ENCODE measurements at places on chromosomes 1 and 21. TPM values are rescaled to one million over a fixed set of nuclear protein-coding genes. Genes with fewer than 3 reads are reported as not detected.

DHDDS gene
- total RNA-seq, result 59.7 TPM

DIO1 gene
- total RNA-seq, result not detected

BATF3 gene
- total RNA-seq, result 3.5 TPM

EPS8L3 gene
- total RNA-seq, result 0.55 TPM

HES2 gene
- total RNA-seq, result 2.1 TPM

NPL gene
- total RNA-seq, result 25.6 TPM

FBXO2 gene
- total RNA-seq, result 3.5 TPM

NBPF4 gene
- total RNA-seq, result 0.34 TPM

TTLL7 gene
- 29.2 TPM for total RNA-seq

C8A gene
- 0.16 TPM for total RNA-seq

OR2L13 gene
- not detected for total RNA-seq

F5 gene
- total RNA-seq, result 1.7 TPM

PLCH2 gene
- total RNA-seq, result 90.0 TPM

FNDC5 gene
- total RNA-seq, result 1.7 TPM

GRCh38 chr1:205208811-205209210, 2.7 kb downstream of the DSTYK start:
- DNase-seq, result no peak

DNA sequence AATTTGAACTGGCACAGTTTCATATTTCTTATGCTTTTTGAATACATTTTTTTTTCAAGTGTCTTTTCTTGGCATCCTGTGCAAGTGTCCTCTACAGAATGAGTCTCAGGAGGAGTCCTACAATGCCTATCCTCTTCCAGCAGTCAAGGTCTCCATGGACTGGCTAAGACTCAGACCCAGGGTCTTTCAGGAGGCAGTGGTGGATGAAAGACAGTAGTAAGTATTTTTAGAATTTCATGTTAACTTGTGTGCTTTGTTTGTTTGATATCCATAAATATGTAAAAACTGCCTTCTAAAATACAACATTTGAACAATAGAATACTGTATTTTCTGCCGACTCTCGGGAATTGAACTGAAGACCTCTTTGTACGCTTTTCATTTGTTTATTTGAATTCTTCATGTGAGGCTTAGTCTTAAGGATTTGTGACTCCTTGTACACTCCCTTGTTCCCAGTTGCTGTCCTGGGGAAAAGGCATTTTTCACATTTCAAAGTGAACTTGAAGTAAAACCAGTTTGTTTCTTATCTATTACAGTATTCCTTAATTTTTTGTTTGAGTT, 56.6 kb downstream of the NCF2 start:
- no peak for DNase-seq

DNA sequence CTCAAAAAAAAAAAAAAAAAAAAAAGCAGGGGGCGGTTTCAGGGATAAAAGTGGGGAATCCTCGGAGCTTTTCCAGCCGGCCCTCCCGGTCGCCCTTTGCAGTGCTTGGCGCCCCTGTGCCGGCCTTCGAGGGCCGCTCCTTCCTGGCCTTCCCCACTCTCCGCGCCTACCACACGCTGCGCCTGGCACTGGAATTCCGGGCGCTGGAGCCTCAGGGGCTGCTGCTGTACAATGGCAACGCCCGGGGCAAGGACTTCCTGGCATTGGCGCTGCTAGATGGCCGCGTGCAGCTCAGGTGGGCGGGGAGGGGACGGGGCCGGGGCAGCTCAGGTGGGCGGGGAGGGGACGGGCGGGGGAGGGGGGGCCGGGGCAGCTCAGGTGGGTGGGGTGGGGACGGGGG, 25.3 kb downstream of the RNF223 start:
- no peak for DNase-seq

- DNase-seq, result no peak
Observed at GRCh38 chr1:82499022-82499421, 698.3 kb downstream of the ADGRL2 start.

DNA sequence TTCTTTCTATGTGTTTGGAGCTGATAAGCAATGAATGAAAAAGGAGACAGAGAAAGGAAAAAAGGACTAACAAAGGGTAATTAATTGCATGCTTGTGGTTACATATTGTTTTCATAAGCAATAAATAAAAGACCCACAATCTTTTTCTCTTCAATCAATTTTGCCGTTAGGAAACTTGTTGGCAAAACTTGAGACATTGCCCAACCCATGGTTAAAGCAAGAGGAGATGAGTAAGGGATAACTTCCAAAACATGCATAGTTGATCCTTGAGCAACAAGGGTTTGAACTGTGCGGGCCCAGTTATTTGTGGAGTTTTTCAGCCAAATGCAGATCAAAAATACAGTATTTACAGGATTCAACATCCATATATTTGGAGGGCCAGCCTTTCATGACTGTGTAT, 572.4 kb downstream of the AMY1C start:
- no peak for DNase-seq

DNA sequence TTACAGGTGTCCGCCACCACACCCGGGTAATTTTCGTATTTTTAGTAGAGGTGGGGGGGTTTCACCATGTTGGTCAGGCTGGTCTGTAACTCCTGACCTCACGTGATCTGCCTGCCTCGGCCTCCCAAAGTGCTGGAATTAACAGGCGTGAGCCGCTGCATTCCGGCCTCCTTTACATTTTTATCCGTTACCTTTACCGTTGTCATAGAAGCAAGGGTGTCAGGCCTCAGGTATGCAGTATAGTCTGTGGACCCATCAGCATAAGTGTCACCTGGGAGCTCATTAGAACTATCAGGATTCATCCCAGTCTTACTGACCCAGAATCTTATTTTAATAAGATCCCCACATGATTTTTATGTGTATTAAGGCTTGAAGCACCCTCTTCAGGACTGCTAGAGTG, 5.4 kb downstream of the CDC42 start:
- no peak for DNase-seq

GRCh38 chr1:224621813-224622682, 5.9 kb downstream of the CNIH3 start:
- DNase-seq, result no peak

DNA sequence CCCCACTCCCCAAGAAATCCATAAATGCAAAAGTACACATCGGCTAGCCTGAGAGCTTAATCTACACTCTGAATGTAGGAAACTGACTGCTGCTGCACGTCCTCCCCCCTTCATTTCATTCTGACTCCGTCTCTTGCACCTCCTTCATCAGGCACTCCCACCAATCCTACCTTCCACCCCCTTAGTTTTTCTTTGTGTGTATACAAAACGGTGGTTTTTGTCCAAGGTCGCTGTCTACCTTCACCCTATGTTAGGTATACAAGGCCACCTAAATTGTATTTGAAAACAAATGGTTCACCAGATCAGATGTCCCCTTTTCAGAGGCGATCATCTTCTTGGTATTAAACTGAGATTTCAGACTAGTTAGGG, 1.9 kb downstream of the WDR26 start:
- DNase-seq, result no peak

DNA sequence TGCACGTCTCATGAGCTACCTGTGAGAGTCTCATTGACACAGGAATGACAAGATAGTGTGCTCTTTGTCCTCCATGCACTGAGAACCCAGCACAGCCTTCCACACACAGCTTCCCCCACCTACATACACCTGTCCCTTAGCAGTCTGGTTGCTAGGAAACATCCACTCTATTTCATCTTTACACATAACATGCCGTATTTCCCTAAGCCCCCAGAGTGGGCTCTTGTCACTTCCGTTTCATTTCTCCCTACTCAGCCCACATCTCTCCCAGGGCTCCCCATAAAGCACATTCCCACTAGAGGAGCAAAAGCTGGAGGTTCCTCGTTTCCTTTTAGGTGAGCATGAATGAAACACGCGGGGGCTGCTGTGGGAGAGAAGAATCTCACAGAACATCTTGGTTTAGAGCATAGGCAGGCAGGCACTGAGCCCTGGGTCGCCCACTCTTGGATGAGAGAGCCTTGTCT, 137.1 kb downstream of the ETS2 start:
- no peak for DNase-seq

- DNase-seq, result no peak
Observed at GRCh38 chr1:235161685-235162327, 756 bp upstream of the RBM34 start.

DNA sequence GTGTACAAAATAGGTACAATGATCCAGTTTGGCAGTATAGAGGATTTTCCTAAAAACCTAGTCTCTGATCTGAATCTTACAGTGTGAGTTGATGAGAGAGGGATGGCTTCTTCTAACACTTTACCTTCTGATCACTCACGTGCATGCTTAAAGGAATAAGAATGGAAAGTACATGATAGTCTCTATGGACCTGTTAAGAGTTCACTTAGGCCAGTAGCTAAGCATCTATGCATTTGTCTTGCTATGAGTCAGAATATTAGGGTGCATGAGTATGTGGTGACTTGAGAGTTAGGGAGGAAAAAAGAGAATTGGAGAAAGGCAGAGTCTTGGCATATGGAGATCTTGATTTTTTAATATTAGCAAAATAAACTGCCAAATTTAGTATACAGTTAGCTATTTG, 206.3 kb downstream of the COL11A1 start:
- no peak for DNase-seq

DNA sequence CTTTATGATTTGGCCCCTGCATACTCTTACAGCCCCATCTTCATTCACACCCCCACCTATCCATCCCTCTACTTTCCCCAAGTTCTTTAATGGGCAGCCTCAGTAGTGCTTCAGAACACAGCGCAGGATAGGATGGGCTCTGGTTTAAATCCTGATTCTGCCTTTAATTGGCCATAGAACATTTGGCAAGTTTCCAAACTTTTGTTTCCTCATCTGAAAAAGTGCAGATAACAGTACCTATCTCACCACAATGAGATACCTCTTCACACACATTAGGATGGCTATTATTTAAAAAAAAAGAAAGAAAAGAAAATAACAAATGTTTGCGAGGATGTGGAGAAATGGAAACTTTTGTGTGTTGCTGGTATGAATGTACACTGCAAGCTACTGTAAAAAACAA, 142.5 kb upstream of the VANGL1 start:
- DNase-seq, result no peak

- peak; percentile 73 for DNase-seq
Observed at GRCh38 chr1:7644961-7645750, 125.9 kb upstream of the VAMP3 start.

GRCh38 chr1:27650539-27651175, 15.7 kb upstream of the FGR start:
- DNase-seq, result no peak

GRCh38 chr1:25716320-25716719, 83.7 kb upstream of the SELENON start:
- DNase-seq, result no peak

DNA sequence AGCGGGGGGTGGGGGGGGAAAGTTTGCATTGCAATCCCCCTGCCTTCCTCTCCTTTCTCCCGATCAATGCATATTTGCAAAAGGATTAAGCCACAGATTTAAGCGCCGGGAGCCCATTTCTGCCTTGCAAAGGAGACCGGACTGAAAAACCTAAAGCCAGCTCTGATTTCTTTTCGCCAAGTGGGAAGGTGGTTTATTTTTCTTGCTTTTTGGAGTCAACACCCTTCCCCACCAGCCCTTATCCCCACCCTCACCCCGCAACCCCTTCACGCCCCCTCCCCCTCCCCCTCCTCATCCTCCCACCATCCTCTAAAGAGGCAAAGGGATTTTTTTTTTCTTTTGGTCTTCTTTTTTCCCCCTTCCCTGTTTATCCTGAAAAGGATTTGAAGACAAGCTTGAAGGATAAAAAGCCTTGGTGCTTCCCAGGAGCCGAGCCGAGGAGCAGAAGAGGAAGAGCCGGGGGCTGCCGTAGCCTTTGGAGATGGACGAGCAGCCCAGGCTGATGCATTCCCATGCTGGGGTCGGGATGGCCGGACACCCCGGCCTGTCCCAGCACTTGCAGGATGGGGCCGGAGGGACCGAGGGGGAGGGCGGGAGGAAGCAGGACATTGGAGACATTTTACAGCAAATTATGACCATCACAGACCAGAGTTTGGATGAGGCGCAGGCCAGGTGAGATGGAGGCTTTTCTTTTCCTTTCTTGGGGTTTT, 513 bp downstream of the PBX1 start:
- peak; percentile 47 for DNase-seq

DNA sequence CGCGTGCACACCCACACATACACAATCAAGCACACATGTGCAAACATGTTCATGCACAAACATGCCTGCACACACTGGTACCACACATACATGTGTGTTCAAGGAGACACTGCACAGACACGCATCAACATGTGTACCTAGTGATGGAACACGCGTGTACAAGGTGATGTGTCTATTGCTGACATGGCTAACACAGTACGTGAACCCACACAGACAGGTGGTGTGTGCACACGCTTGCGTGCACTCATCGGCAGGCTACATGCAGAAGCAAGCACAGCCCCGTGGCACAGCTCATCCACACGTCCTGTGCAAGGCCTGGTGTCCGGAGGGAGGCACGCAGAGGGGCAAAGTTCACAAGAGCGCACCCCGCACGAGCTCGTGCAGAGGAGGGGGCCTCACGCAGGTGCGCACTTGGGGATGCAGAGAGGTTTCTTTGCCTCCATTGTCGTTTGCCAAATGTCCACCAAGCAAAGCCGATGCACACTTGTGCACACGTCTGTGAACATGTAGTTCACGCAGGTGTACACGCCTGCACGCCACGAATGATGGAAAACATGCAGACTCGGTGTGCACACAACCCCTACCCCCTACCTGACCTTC, 969 bp downstream of the ACAP3 start:
- DNase-seq, result no peak

- no peak for DNase-seq
Observed at GRCh38 chr21:28132713-28133112, 860.0 kb downstream of the LTN1 start.

DNA sequence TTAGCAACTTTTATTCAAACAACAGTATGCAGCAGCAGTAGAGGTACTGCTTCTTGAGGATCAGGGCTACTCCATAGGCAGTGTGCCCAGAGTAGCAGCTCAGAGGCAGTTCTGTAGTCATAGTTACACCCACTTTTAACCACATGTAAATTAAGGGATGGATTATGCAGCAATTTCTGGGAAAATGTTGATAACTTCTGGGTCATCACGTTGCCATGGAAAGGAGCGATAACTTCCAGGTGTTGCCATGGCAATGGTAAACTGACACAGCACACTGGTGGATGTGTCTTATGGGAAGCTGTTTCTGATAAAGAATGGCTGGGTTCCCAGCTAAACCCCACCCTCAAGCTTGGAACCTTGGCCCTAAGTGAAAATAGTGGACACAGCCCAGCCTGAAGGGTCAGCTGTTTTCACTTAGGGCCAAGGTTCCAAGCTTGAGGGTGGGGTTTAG, 29.0 kb upstream of the PLA2G2A start:
- no peak for DNase-seq

DNA sequence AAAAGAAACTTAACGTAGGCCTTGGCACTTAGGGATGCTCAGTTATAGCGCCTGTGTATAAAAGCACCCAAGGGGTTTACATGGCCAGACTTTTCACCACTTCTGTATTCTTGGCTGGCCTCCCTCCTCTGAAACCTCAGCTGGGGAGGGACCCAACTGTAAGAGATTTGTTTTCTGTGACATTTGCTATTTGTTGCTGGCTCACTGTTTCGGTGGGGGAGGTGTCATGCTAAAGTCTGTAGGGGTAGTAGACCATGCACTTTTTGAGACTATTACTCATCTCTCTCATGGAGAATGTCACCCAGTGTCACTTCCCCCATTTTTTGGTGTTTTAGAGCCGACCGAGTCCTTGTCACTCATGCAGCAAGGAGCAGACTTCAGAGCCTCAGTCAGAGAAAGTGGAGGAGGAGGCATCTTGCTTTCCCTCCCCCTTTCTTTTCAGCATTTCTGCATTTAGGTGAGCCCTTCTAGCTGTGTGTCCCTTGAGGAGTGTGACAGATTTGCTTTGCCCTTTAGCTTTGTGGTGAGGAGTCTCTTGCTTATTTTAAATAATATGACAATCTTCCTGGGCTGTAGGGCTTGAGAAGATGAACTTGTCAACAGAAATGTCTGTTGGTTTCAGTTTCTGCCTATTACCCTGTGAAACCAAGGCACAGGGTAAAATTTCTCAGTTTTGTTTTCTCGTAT, 160.1 kb downstream of the FASLG start:
- no peak for DNase-seq

All from ureter (tissue), 1 donor.